ENCODE measurements at places on chromosomes 12 and 14.
A peak's percentile ranks its signal among the peaks of the same experiment; 100 is the strongest.

GRCh38 chr12:121096199-121096798 is 36.4 kb upstream of the P2RX7 start:
- DNase-seq: no peak

- no peak for DNase-seq
These were observed 86.8 kb upstream of the HIF1A start for GRCh38 chr14:61608245-61609165.

GRCh38 chr14:33805593-33805992 is 145.3 kb downstream of the EGLN3 start:
- DNase-seq: no peak

GRCh38 chr12:51949342-51950030 is 2.0 kb upstream of the ACVR1B start:
- no peak for DNase-seq

GRCh38 chr12:118357257-118358007 is 15.3 kb downstream of the TAOK3 start:
- peak; percentile 5 for DNase-seq

GRCh38 chr14:100653409-100653808 is 66.2 kb upstream of the BEGAIN start:
- no peak for DNase-seq

- no peak for DNase-seq
These were observed 4.3 kb downstream of the TTC6 start for GRCh38 chr14:37599507-37600368.

- DNase-seq: no peak
These were observed 15.8 kb upstream of the KRT7 start for GRCh38 chr12:52217223-52217622.

- DNase-seq: no peak
These were observed 199.0 kb downstream of the RAD51B start for GRCh38 chr14:68018598-68018997.

DNA sequence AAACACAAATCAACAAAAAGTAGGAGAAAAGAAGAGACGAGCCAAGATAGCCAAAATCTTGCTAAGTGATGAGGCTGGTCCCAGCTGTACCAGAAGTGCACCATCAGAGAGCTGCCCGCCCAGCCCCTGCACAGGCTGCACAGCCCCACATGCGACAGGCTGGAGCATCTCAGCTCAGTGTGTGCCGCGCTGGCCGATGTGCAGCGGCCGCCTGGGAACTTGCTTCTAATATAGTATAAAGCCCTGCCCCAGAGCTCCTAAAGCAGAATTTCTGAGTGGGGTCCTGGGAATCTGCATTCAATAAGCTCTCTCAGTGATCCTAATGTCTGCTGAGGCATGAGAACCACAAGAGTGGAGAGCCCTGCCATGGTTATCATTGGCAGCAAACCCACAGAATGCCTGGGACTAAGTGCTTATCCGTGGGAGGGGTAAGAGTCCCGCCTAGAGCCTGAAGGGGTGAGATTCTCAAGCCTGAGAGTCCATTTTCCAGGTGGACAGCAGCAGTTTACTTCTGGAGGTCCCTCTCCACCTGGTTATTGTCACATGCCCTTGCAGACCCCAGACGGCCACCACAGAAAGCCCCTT is 171.6 kb downstream of the DPF3 start:
- DNase-seq: no peak

DNA sequence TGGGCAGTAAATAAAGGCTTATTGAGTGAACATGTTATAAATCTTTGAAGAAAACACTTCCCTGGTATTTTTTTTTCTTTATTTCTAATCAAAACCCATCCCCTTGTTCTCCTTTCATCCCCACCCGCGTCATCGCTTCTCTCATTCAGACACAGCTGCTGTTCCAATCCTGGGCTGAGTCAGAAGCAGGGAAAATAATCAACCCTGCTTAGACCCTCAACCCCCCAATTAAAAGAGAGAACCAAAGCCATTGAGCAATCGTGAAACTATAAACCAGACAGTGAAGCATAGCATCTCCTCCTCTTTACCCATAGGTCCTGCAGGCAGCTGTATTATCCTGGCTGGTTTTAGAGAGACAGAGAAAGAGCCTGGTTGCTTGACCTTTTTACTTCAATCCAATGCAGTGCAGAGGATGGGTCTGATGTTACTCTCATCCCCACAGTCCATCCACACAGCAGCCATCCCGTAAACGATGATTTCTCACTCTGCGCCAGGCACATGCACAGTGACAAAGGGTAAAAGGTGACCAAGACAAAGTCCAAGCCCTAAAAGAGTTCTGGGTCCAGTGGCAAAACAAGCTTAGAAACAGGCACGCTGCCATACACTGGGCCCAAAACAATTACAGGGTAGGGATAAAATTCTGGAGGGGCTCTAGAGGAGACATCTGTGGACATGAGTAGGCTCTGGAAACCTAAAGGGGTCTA is 238.3 kb downstream of the GALC start:
- DNase-seq: no peak

DNA sequence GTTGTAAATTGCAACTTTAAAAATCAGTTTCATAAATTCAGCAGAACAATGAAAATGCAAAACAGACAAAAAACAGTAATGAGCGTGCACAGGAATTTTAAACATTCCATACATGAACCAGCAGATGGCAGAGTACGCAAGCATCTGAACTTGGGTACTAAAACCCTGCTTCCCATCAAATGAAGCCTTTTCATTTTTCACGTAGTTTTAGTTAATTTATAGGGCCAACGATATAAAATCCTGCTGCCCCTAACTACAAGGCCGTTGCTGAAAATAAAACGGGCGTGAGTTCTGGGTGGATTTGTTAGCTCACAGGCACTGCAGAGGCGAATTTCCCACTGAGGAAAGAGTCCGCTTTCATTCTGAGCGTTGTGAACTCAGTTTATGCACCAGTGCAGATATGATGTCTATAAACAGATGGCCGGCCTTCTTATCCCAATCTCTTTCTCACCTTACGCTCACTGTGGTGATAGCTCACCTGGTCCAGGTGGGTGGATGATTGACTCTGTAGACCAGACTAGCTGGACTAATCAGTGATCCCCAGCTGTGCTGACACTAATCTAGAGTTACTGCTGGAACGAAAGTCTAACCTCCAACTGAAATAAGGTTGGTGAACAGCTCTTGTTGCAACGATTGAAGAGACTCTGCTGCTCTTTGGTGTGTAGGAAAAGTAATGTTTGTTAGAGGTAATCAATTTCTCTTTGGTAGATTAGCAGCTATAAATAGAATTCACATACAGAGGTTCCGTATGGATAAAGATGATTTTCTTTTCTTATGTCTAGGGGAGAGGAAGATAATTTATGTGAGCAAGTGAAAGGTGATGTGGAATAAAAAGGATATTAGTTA is 89.2 kb downstream of the PDZRN4 start:
- no peak for DNase-seq

GRCh38 chr12:84976133-84976532 is 59.9 kb downstream of the TSPAN19 start:
- DNase-seq: no peak

- DNase-seq: no peak
These were observed 151.5 kb downstream of the DERA start for GRCh38 chr12:16062611-16063010.

DNA sequence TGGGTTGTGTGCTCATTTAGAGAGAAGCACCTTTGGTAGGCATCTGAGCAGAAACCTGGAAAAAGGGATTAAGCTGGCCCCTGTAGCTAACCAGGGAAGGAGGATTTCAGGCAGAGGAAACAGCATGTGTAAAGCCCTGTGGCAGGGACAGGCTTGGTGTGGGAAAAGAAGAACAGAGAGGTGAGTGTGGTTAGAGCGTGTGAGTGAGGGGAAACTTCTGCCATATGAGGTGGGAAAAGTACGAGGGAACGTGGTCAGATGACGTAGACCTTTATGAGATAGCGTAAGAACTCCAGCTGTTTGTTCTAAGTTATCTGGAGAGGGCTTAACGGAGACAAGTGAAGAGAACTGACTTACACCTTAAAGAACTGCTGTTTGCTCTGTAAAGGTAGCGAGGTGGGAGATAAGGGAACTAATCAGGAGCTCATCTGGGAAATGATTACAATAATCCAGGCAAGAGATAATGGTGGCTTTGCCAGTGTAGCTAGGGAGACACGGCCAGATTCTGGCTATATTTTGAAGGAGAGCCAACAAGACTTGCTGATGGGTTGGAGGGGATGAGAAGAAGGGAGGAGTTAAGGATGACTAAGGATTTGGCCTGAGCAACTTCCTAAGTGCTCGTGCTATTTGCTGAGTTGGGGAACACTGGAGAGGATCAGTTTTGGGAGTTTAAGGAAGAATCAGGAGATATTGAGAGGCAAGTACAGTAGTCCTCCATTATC is 234.0 kb downstream of the ETNK1 start:
- no peak for DNase-seq

DNA sequence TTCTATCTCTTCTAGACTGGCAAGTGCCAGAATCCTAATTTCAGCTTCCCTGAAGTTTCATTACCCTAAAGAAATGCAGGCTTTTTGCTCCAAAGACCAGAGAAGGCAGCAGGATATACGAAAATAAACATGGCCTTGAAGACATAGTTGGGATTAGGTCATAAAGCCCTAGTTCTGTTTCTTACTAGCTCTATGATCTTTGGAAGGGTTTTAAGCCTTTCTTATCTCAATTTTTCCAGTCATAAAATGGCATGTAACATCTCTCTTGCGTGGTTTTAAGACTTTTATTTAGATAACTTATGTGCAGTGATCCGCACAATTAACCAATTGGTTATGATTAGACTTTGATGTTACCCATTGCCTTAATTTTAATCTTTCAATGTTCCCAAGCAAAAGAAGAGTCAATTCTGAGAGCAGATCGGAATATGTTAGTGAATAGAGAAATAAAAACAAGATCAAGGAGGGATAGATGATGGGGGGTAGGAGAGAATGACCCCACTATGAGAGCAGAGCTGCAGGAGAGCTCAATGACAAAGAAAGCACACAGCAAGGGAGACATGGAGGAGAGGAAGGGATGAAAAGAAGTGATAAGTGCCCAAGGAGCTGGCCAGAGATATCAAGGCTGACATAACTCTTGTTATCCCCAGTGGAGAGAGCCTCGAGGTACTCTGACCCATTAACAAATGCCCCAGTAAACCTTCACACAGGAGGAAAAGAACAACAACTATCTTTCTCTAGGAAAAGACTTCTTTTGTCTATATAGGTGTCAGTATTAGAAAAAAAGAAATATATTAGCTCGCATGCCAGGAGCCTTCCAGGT is 53.0 kb upstream of the ANP32D start:
- DNase-seq: no peak

- no peak for DNase-seq
These were observed 153.2 kb upstream of the ALG10B start for GRCh38 chr12:38163442-38163801.
